ENCODE measurements at places on chromosomes 16 and 17. TPM values are rescaled to one million over a fixed set of nuclear protein-coding genes. Genes with fewer than 3 reads are reported as not detected.

ENPP7 gene
- polyA plus RNA-seq, result 0.15 TPM

EXOC3L1 gene
- 0.21 TPM for polyA plus RNA-seq

SHISA6 gene
- polyA plus RNA-seq, result not detected

PPM1E gene
- not detected for polyA plus RNA-seq

DNA sequence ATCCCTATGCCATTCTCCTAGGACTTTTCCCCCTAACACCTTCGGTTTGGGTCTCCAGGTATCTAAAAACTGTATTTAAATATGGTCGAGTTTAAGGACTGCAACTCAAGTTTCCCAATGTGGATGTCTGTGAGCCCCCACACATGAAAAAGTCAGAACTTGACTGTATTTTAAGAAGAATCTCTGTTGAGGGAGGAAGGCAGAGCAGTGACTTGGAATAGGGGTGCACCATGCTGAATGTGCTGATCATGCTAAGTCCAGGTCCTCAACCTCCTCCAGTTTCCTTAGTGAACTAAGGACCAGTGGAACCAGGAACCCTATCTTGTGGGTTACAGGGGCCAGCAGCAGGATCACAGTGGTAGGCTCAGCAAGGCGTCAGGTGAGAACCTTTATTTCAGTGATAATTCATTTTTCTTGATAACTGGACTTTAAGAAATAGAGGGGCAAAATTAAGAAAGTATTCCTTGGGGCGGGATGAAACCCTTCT is 19.5 kb downstream of the GRB7 start:
- peak overlapping the region; percentile 90 for H3K27ac ChIP-seq
- H3K27me3 ChIP-seq, result no peaks in the 10 kb centered on the region

DNA sequence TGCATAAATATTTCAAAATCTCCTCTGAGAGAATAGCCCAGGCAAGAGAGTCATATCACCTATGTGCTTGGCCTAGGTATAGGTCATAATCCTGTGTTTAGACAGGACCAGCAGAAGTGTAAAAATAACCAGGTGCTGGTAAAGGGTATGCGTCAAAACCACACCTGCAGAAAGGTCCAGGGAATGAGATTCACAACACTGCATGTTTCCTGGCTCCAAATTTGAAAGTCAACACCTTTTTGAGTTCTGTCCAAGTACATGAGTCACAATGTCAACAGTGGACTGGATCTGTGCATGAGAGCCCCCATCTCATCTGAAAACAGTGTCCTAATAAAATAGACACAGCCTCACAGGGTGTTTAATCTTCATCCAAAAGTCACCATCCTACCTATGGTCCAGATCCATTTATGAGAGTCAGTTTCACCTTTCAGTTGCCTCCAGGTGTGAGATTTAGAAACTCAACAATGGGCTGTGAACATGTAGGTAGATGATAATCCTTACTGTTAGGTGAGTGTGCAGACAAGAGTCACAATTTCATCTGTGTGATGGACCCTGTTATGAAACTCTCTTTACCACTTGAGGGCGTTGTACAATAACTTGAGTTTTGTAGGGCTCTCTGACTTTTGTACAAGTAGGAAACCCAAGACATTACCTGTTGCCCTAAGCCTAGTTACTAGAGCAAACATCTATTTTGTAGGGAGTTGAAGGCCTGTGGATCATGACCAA is 2100.7 kb downstream of the TP53TG3F start:
- no peaks in the 10 kb centered on the region for H3K27me3 ChIP-seq
- no peaks in the 10 kb centered on the region for H3K36me3 ChIP-seq
- no peak for DNase-seq
- no peak overlapping the region for H3K27ac ChIP-seq
- no peak overlapping the region for H3K4me3 ChIP-seq
- H3K4me1 ChIP-seq, result no peaks in the 10 kb centered on the region

DNA sequence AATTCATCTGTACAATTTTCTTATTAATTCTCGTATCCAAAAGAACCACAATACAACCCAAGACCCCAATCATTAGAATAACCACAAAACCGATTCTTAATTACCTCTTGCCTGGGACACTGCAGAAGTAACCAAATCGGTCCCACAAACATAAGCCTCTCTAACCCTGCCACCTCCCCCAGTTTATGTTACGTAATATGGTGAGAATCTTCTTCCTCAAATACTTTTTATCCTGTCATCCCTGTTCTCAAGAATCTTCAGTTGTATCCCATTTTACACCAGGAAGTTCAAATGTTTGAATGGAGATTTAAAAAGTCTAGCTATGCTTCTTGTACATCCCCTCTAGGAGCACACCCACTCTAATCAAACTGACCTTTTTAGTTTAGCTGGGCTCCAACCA is 269.3 kb upstream of the TBX2 start:
- no peaks in the 10 kb centered on the region for H3K27me3 ChIP-seq
- no peaks in the 10 kb centered on the region for H3K4me1 ChIP-seq
- no peak overlapping the region for H3K27ac ChIP-seq
- no peak overlapping the region for H3K4me3 ChIP-seq

DNA sequence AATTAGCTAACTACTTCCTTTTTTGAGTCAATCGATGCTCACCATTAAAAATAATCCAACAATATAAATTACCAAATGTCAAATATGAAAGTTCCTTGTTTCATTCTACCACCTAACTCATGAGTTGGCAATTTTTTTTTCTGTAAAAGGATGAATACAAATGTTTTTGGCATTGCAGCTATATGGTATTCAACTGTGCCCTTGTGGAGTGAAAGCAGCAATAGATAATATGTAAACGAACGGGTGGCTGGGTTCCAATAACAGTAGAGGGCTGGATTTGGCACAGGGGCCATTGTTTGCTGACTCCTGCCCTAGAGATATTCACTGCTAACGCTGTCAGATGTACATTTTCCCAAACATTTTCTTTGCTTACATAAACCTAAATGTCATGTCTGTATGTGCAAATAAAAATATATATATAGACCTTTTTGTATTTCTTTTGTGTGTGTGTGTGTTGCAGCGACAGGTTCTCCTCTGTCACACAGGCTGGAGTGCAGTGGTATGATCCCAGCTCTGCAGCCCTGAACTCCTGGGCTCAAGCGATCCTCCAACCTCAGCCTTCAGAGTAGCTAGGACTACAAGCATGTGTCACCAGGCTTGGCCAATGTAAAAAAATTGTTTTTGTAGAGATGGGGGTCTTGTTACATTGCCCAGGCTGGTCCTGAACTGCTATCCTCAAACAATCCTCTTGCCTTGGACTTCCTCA is 73.9 kb downstream of the RPGRIP1L start:
- H3K27ac ChIP-seq, result no peak overlapping the region
- no peaks in the 10 kb centered on the region for H3K27me3 ChIP-seq

- H3K4me1 ChIP-seq, result peaks cover 3% of the 10 kb centered on the region
- H3K27ac ChIP-seq, result no peak overlapping the region
- peaks cover 50% of the 10 kb centered on the region for H3K36me3 ChIP-seq
- no peak for DNase-seq
- no peaks in the 10 kb centered on the region for H3K27me3 ChIP-seq
- H3K4me3 ChIP-seq, result no peak overlapping the region
Observed at GRCh38 chr16:70573451-70574121, 50.0 kb downstream of the SF3B3 start.

GRCh38 chr16:84090211-84090610 is 26.5 kb downstream of the MBTPS1 start:
- no peak for DNase-seq
- H3K4me1 ChIP-seq, result peaks cover 29% of the 10 kb centered on the region
- H3K27me3 ChIP-seq, result no peaks in the 10 kb centered on the region

- H3K36me3 ChIP-seq, result no peaks in the 10 kb centered on the region
- H3K4me1 ChIP-seq, result no peaks in the 10 kb centered on the region
- H3K27me3 ChIP-seq, result no peaks in the 10 kb centered on the region
- DNase-seq, result no peak
Observed at GRCh38 chr17:9279893-9280292, 258.6 kb downstream of the NTN1 start.

GRCh38 chr16:26649381-26650045 is 417.2 kb upstream of the C16orf82 start:
- H3K27ac ChIP-seq, result no peak overlapping the region
- H3K36me3 ChIP-seq, result no peaks in the 10 kb centered on the region
- H3K27me3 ChIP-seq, result no peaks in the 10 kb centered on the region
- no peak for DNase-seq
- H3K4me1 ChIP-seq, result peaks cover 7% of the 10 kb centered on the region

- no peak overlapping the region for H3K4me3 ChIP-seq
- no peak overlapping the region for H3K27ac ChIP-seq
- no peaks in the 10 kb centered on the region for H3K4me1 ChIP-seq
- no peaks in the 10 kb centered on the region for H3K27me3 ChIP-seq
- H3K36me3 ChIP-seq, result no peaks in the 10 kb centered on the region
Observed at GRCh38 chr16:52090080-52090479, 456.9 kb downstream of the TOX3 start.

DNA sequence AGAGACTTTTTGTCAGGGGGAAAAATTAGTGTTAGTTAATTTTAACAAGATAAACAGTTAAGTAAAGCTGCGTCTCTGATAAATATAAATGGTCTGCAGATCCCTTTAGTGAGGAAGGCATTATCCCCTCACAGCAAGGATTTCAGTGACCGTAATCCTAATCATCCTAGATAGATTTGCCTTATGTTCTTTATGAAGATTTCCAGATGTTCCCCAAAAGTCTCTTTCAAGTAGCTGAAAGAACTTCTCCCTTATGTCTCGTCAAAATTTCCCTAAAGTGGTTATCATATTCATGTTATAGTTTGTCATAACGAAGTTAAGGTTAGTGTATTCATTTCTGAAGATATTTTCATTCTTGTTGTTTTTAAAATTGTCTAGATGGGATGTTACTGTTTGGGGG is 5.6 kb downstream of the MOSMO start:
- no peak overlapping the region for H3K4me3 ChIP-seq
- H3K27me3 ChIP-seq, result no peaks in the 10 kb centered on the region
- H3K27ac ChIP-seq, result no peak overlapping the region
- no peaks in the 10 kb centered on the region for H3K36me3 ChIP-seq
- DNase-seq, result no peak
- peaks cover 58% of the 10 kb centered on the region for H3K4me1 ChIP-seq

- DNase-seq, result no peak
- no peak overlapping the region for H3K27ac ChIP-seq
- H3K27me3 ChIP-seq, result no peaks in the 10 kb centered on the region
- H3K4me3 ChIP-seq, result no peak overlapping the region
- H3K36me3 ChIP-seq, result no peaks in the 10 kb centered on the region
Observed at GRCh38 chr16:48810436-48810802, 200.4 kb upstream of the N4BP1 start.

DNA sequence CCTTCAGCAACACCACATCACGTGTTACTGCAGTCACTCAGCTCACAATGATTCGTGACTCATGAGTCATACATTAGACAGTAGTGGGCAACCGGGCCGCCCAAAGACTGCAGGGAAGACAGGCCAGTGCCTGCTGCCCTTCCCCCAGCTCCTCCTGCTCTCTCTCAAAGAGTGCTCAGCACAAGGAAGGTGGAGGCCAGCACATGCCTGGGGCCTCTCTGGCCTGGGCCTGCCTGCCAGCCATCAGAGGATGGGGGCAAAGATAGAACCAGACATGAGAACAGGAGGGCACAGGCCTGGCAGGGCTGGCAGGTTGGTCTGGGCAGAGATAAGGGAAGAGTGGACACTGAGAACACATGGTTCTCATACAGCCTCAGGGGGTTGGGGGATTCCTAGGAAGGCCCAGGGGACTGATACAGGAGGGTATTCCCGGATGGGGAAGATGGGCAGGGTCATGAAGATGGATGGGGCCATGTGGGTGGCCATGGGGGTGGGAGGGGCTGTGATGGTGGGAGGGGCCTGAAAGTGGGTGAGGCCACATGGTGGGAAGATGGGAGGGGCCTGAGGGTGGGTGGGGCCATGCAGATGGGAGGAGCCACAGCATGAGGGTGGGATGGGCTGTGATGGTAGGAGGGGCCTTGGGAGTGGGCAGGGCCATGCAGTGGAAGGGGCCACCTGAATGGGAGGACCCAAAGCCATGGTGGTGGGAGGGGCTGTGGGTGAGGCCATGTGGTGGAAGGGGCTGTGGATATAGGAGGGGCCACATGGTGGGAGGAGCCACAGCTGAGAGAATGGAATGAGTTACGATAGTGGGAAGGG is 29.0 kb downstream of the KATNB1 start:
- no peak overlapping the region for H3K4me3 ChIP-seq
- no peak overlapping the region for H3K27ac ChIP-seq
- no peaks in the 10 kb centered on the region for H3K4me1 ChIP-seq
- no peaks in the 10 kb centered on the region for H3K27me3 ChIP-seq
- H3K36me3 ChIP-seq, result no peaks in the 10 kb centered on the region
- DNase-seq, result peak; percentile 12

- no peaks in the 10 kb centered on the region for H3K36me3 ChIP-seq
- peak overlapping the region; percentile 85 for H3K27ac ChIP-seq
- peak; percentile 80 for DNase-seq
- peak overlapping the region; percentile 31 for H3K4me3 ChIP-seq
- H3K4me1 ChIP-seq, result peaks cover 27% of the 10 kb centered on the region
- H3K27me3 ChIP-seq, result no peaks in the 10 kb centered on the region
Observed at GRCh38 chr17:21125862-21126261, 902 bp upstream of the DHRS7B start.

GRCh38 chr17:2087597-2088211 is 32.8 kb downstream of the HIC1 start:
- H3K36me3 ChIP-seq, result peaks cover 7% of the 10 kb centered on the region
- DNase-seq, result peak; percentile 43
- no peak overlapping the region for H3K27ac ChIP-seq
- H3K27me3 ChIP-seq, result no peaks in the 10 kb centered on the region

DNA sequence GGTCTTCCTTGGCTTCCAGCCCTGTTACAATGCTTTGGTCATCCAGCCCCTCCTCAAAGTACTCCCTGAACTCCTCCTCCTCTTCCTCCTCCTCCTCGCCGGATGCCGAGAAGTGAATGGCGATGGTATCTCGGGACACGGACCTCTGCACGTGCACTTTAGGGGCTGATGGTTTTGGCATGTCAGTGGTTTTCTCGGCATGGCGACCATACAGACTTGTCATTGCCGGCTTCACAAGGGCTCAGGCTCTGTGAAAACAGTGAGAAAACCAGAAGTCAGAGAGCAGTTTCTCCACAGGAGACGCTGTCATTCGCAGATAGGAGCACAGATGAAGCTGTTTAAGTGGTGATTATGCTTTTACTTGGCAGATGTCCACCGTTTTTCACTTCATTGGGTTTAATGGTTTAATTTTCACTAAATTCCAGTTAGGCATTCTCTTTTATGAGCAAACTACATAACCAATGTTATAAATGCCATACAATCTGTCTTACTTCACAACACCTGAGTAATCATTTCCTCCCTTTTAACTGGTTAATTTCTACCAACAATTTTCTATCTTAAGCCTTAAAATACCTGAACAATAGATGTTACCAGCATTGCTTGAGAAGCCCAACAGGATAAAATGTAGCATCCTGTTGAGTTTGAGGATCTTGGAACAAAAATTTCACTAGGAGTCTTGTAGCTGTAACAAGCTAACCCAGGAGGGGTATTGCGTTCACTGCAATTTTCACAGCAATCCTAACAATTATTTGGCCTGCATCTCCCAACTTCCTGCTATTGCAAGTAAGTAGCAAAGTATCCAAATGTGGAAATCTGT is 48.9 kb downstream of the TEX2 start:
- H3K4me1 ChIP-seq, result no peaks in the 10 kb centered on the region
- H3K36me3 ChIP-seq, result no peaks in the 10 kb centered on the region
- no peak overlapping the region for H3K4me3 ChIP-seq
- no peak overlapping the region for H3K27ac ChIP-seq

- no peaks in the 10 kb centered on the region for H3K36me3 ChIP-seq
- no peak for DNase-seq
- no peak overlapping the region for H3K27ac ChIP-seq
Observed at GRCh38 chr16:67526149-67526791, 2.4 kb upstream of the RIPOR1 start.

GRCh38 chr16:89051521-89052166 is 42.0 kb upstream of the ACSF3 start:
- no peak for DNase-seq
- no peak overlapping the region for H3K4me3 ChIP-seq
- no peak overlapping the region for H3K27ac ChIP-seq
- no peaks in the 10 kb centered on the region for H3K27me3 ChIP-seq
- no peaks in the 10 kb centered on the region for H3K4me1 ChIP-seq

- H3K4me3 ChIP-seq, result no peak overlapping the region
- no peaks in the 10 kb centered on the region for H3K27me3 ChIP-seq
- DNase-seq, result no peak
- H3K27ac ChIP-seq, result no peak overlapping the region
Observed at GRCh38 chr16:72397876-72398275, 225.9 kb upstream of the PMFBP1 start.
